Activated T-helper 2 cell treated with anti-CD3 and anti-CD28 coated beads, Interferon-gamma antibody, Interleukin-2, Interleukin-4, amounts not matched to agents 10 μg/mL and 5 μg/mL and 100 μg/mL, durations not matched to agents 14 hours and 24 hours and 36 hours (primary cell): ENCODE measurements at places on chromosomes 1 and 21.

GRCh38 chr1:243508943-243509342 lies 253.1 kb downstream of the SDCCAG8 start:
- DNase-seq: no peak

DNA sequence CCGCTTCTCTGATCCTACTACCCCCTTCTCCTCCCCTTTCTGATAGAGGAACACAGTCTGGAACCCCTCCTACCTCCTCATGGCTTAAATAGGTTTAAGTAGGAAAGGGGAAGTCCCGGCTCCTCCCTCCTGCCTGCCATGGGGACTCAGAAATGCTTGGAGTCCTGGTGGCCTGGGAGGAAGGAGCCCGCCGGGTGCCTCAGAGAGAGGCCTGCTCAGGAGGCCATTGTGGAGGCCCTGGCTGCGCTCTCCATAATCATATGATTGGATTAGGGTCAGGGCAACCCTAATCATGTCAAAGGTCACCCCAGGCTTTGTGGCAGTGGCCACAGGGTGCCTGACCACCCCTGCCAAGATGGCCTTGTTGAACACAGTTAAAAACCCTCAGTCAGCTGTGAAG lies 29.0 kb downstream of the WNT3A start:
- no peak for DNase-seq

DNA sequence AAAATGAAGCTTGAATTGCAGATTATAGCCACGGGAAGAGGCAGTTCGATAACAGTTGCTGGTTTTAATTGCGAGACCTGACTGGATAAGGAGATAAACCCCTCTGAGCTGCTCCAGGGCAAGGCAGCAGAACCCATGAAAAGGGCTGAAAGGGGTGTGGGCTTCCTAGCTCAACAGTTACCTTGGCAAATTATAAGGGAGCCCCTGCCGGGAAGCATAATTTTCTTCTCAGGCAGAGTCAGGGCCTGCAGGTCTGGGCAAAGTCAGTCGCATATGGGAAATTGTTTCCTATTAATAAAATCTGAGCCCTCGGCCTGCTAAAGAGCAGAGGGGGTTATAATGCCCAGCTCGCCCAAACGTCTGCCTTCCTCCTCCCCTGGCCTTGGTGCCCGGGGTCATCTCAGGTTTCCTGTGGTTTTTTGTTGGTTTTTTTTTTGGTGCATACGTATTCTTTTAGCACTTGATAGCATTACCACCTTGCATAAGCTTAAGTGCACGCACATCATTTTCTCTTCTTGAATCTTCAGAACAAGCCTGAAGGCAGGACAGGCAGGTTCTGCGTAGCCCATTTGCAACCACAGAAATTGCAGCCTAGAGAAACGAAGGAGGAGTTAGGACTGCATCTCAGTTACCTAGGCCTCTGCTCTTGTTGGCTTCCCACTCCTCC lies 33.9 kb upstream of the SELENON start:
- DNase-seq: no peak

DNA sequence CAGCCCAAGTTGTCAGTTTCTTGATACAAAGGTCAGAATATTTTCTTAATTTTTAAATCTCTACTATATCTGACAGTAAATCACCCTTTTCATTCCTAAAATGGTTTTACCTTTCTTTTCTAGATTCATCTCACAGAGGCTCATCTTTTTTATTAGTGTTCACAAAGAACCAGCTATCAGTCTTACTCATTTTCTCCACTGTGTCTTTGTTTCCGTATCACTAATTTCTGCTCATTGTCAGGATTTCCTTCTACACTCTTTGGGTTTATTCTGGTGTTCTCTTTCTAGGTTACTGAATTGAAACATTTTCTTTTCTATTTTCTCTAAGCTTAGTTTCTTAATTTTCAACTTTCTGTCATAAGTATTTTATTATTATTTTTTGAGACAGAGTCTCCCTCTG lies 8.7 kb downstream of the AGPAT3 start:
- DNase-seq: no peak

DNA sequence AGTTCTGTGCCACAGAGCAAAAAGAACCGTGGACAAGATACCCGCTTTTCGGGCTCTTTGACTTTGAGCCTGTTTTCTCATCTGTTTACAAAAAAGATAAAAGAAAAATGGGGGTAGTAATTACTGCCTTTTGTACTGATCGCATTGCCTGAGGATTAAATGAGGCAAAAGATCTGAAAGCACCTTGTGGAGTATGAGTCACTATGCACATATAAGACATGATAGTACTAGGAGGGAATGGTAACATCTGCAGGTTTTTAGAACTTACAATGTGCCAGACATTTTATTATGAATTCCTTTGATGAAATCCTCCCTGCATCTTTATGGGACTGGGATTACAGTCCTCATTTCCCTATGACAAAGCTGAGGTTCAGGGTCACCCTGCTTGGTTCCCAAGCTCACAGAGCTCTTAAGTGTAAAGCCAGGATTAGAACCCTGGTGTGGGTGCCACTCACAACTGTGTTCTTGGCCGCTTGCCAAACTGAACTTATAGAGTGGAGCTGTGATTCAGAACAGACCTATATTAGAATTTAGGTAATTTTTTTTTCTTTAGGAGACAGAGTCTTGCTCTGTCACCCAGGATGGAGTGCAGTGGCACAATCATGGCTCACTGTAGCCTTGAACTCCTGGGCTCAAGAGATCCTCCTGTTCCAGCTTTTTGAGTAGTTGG lies 1.8 kb downstream of the DISC1 start:
- no peak for DNase-seq

DNA sequence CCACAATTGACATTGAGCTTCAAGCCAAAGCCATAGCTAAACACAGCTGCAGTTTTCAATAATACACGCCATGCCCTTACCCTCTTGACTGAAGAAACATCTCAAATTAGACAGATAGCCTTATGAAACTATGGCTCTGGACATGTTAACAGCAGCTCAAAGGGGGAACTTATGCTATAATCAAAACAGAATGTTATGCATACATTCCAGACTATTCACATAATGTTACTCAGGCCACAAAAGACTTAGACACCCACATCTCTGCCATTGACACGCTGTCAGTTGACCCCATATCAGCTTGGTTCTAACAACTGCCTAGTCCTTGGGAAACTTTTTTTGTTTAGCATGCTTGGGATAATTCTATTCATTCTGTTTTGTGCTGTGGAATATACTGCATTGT lies 2.3 kb upstream of the NENF start:
- no peak for DNase-seq

DNA sequence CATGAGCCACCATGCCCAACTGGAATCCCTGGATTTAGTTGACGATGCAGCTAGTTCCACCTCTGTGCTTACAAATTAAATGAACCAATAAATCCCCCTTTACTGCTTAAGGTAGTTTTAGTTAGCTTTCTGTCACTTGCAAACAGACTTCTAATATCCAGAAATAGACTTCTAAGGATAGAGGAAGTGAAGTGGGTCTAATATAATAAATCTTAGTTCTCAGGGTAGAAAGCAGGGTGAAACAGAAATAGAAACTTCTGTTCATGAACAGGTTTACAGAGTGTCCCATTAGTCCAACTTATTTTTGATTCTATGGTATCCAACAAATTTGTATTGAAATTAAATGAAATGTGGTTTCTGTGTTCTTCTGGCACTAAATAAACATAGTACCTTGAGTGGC lies 20.1 kb downstream of the BCAS2 start:
- no peak for DNase-seq

GRCh38 chr1:74395571-74395970 lies 116.8 kb downstream of the LRRC53 start:
- DNase-seq: no peak

GRCh38 chr21:31255896-31256295 lies 88.2 kb downstream of the TIAM1 start:
- DNase-seq: no peak

DNA sequence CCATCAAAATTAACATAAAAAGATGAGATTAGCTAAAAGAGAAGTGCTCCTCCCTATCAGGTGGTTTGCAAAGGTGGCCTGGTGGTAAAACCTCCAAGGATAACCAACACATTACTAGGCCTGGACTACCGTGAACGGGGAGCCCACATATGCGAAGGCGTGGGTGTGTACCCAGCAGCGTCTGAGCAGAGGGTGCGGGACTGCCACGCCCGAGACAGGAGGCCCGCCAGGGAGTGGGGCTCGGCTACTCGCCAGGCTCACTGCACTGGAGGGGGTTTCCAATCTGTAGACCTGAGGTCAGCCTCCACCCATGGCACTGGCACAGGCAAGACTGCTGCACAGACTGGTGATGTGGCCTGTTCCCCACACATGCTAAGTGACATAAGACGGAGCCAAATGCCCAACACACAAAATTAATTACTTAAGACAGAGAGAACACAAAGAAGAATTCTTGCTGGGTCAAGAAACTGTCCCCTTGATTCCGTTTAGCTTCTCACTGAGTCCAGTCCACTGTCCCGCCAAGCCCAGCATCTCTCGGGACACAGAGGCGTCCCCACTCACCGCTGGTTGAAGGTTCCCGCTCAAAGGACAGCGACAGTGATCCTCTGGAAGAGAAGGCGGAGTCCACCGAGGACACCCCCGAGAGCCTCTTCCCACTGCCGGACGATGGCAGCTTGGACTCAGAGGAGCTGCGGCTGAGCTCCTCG lies 23.4 kb downstream of the RIPK4 start:
- no peak for DNase-seq

DNA sequence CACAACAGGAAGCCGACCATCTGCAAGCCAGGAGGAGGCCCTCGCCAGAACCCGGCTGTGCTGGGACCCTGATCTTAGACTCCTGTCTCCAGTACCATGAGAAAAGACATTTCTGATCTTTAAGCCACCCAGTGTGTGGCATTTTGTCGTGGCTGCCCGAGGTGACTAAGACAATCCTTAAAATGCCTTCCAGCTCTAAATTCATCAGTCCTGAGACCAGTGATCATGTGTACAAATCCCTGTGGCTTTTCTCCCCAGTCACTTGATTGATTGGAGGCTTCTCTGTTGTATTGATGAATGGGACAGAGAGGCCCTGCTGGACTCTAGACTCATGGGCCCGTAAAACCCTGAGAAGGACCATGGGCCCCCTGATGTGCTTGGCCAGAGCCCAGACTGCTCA lies 36.1 kb downstream of the B3GALT5 start:
- no peak for DNase-seq

DNA sequence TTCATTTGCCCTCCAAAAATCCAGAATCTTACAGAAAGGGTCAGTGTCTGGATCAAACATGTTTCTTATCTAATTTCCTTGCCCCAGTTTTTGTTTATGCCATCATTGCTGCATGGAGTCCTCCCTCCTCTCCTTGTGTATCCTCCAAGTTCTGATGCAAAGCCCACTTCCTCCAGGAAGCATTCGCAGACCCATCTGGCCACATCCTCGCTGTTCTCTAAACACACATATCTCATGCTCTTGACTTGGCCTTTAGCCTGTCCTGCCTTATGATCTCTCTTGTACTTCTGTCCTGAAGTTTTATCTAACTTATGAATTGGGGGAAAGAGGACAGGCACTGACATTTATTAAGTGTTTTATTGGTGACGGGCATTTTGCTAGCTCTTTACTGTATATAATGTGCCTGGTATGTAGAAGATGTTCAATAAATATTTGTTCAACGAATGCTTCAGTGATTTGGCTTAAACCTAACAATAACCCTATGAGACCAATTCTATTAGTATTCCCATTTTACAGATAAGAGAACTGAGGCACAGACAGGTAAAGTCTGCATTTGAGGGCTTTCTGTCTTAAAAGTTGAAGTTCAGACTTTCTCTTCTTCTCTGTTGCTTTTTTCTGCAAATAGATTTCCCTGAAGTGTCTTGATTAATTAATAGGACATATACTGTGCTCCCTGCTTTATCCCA lies 19.2 kb upstream of the ID3 start:
- no peak for DNase-seq

- DNase-seq: no peak
These were observed 86.3 kb downstream of the LHX9 start for GRCh38 chr1:198003468-198003867.

DNA sequence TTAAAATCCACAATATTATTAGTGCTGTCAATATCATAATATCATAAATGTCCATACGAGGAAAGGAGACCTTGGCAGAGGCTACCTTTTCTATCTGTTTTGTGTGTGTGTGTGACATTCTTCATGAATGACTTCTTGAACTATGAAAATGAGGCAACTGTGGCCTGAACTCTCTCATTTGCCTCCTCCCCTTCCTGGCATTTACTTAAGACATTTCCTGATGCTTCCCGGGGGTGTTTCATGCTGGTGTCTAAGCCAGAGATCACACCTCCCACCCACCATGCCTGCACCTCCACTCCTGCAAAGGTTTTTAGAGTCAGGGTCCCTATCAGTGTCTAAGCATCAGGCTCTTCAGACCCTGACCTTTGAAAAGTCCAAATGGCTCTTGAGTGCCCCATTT lies 420.9 kb downstream of the KIF26B start:
- no peak for DNase-seq

GRCh38 chr1:106249365-106249764 lies 807.1 kb upstream of the PRMT6 start:
- DNase-seq: no peak

GRCh38 chr1:93007941-93008577 lies 46.8 kb upstream of the DIPK1A start:
- no peak for DNase-seq

GRCh38 chr1:215529111-215529510 lies 38.0 kb upstream of the KCTD3 start:
- no peak for DNase-seq

DNA sequence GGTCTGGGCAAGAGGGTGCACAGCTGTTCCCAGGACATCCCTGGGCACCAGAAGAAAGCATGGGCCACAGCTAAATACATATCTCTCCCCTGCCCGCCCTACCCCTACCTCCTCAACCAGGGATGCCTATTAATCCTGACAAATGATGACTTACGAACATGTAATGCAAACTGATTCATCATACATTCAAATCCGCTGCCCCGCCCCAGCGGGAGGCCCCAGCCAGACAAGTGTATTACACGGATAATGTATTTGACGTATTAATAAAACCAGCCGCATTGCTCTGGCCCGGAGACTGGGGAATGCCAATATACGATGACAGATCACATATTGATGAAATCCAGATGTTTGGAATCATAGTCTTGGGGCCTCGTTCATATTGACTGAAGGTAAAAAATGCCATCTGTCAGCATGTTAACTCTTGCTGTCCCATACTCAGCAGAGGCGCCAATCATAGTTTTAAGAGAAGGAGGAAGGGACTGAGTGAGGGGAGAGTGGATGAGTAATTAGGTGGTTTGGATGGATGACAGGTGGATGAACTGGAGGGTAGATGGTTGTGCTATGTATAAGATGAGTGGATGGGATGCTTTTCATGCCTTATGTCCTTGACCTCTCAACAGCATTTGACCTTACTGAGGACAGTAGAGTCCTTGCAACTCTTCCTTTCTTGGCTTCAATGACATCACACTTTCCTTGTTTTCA lies 68.2 kb downstream of the TMEM53 start:
- no peak for DNase-seq

GRCh38 chr1:110986407-110986891 lies 22.7 kb upstream of the LRIF1 start:
- no peak for DNase-seq
